ENCODE measurements at places on chromosomes 4 and X. TPM values are rescaled to one million over a fixed set of nuclear protein-coding genes. Genes with fewer than 3 reads are reported as not detected.

Gene MAOB
- 5.5 TPM for total RNA-seq

Gene TAF7L
- 0.95 TPM for total RNA-seq

Gene CLGN
- total RNA-seq: 17.3 TPM

Gene TMEM156
- total RNA-seq: 0.17 TPM

Gene EGFL6
- not detected for total RNA-seq

Gene MAPK10
- 39.9 TPM for total RNA-seq

Gene PCSK1N
- 0.09 TPM for total RNA-seq

Gene NPY1R
- not detected for total RNA-seq

Gene MAB21L2
- total RNA-seq: 0.32 TPM

Gene C4orf51
- not detected for total RNA-seq

Gene RAB39B
- 2.5 TPM for total RNA-seq

Gene ZNF595
- total RNA-seq: 8.5 TPM

Gene GAGE2A
- total RNA-seq: not detected

Gene SEPSECS
- total RNA-seq: 8.0 TPM

Gene TMSB15A
- total RNA-seq: 2.0 TPM

Gene GSX2
- not detected for total RNA-seq

Gene BDH2
- 83.2 TPM for total RNA-seq

Gene SPANXA2
- total RNA-seq: not detected

Gene USP17L17
- not detected for total RNA-seq

Gene LEF1
- total RNA-seq: not detected

All from bronchial smooth muscle cell (primary cell).